ENCODE measurements at places on chromosomes 11 and 22. TPM values are rescaled to one million over a fixed set of nuclear protein-coding genes. Genes with fewer than 3 reads are reported as not detected.

- DNase-seq = no peak
These were observed 65.2 kb downstream of the CSTPP1 start for GRCh38 chr11:47001781-47002181.

The ZBED5 gene
- 65.8 TPM for total RNA-seq

GRCh38 chr11:121482231-121483129, 29.7 kb upstream of the SORL1-AS1 start:
- no peak for DNase-seq

GRCh38 chr11:12403997-12404350, 26.6 kb downstream of the PARVA start:
- no peak for DNase-seq

DNA sequence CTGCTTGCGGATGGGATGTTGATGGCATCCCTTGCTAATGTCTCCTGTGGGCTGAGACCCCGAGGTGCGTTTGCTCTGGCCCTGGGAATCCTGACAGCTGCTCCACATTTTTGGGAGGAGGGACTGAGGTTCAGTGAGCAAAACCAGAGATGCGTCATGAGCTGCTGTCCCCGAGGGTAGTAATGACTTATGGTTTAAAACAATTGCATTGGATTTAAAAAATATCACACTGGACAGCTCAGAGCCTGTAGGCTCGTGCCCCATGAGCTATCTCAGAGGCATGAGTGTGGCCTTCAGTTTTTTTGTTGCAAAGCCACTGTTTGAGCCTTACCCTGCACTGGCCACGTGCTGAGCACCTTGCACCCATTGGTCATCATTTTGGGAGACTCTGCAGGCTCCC, 20.9 kb upstream of the PARVG start:
- no peak for DNase-seq

GRCh38 chr11:5534046-5534445, 14.3 kb downstream of the OR52H1 start:
- no peak for DNase-seq

DNA sequence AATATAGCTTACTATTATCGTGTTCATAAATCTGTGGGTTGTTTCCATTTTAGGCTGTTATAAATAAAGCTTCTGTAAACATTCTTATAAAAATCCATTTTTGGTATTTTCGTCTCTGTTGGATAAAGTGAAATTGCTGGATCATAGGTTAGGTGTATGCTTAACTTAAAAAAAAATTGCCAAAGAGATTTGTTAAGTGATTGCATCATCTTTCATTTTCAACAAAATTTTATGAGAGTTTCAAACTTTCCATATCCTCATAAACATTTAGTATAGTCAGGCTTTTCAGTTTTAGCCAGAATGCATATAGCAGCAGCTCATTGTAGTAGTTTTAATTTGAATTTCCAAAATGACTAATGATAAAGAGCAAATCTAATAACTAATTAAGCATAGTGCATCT, 146.7 kb upstream of the CNTN5 start:
- DNase-seq = no peak

The TSSK2 gene
- total RNA-seq = not detected

GRCh38 chr22:45953178-45953577, 23.8 kb downstream of the WNT7B start:
- DNase-seq = no peak

DNA sequence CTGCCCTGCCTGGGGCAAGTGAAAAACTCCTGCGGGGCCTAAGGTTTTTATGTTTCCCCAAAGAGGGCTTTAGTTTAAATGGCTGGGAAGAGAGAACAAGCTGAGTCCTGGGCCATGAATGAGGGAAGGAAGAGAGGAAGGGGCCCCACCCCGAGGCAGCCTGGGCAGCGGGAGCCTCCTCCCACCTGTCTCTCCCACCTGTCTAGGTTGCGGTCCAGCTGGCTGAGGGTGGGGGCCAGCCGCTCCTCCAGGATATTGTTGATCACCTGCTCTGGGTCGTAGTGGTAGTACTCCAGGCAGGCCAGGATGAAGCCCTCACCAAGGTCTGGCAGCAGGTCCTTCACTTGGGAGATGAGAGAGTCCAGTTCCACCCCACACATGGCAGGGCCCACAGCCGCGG, 34.6 kb downstream of the UQCR10 start:
- DNase-seq = no peak

DNA sequence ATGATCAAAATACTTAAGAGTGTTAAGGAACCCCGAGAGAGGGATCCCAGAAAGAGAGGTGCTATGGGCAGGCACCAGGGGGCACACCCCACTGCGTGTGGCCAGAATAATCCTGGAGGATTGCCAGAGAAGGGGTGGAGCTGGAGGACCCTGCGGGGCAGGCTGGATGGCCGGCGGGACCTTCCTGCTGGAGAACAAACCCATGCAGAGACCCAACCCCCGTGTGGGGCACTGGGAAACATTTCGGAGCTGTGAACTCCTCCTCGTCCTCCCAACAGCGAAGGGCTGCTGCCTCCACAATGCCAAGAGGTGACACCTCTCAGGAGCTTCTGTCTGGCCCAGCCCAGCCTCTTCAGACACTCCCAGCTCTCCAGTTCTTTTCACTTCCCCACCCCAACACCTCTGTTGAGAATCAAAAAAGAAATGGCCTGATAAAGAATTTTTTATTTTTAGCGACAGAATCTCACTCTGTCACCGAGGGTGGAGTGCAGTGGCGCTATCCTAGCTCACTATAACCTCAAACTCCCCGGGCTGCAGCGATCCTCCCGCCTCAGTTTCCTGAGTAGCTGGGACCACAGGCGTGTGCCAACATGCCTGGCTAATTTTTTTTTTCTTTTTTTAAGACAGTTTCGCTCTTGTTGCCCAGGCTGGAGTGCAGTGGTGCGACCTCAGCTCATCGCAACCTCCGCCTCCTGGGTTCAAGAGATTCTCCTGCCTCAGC, 25.6 kb downstream of the RHOD start:
- DNase-seq = peak; percentile 71

- peak; percentile 83 for DNase-seq
These were observed 40.1 kb upstream of the FLI1 start for GRCh38 chr11:128653801-128654231.

- DNase-seq = no peak
These were observed 175.7 kb upstream of the CARD18 start for GRCh38 chr11:105315287-105315686.

DNA sequence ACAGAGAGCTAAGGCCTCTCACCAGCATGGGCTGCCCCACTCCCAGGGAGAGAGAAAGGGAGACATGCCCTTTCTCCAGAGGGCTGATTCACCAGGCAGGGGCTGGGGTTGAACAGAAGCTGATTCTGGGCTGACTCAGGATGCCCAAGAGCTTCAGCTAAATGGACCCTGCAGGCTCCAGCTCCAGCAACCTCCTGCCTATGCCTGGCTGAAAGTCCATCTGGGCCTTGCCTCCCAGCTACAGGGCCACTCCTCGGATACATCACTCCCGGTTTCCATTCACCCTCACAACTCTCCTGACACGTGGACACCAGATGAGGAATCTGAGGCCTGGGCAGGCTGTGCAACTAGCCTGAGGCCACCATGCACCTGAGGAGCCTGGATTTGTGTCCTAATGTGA, 215.5 kb downstream of the BUD13 start:
- no peak for DNase-seq

The FAM180B gene
- 0.31 TPM for total RNA-seq

- peak; percentile 64 for DNase-seq
These were observed 83.6 kb downstream of the FLI1 start for GRCh38 chr11:128777369-128778011.

- DNase-seq = no peak
These were observed 479.4 kb downstream of the JRKL start for GRCh38 chr11:96869207-96869606.

DNA sequence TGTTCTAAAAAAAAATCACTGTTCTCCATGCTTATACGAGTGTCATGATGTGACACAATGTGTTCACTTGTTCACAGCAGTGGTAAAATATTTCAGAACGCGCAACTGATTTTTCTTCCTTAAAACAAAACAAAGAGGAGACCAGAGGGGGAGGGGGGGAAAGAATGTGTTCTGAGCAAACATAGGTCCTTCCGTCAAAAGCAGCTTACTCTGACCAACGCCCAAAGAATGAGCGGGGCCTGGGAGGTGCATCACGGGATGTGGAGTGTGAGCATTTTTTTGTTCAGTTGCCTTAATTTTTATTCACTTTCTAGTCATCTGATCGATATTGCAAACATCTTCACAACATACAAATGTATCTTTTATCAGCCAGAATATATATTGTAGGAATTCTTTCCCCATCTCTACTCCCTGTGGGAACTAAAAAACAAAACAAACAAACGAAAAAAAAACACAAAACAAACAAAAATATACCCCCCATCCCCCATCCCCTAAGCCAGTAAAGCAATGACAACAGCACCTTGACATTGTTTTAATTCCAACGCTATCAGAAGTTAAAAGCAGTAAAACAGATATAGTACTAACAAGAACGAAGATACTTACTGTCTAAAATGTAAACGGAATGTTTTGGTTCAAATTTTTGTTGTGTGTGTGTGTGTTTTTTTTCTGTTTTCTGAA, 43.3 kb downstream of the BDNF start:
- DNase-seq = no peak

DNA sequence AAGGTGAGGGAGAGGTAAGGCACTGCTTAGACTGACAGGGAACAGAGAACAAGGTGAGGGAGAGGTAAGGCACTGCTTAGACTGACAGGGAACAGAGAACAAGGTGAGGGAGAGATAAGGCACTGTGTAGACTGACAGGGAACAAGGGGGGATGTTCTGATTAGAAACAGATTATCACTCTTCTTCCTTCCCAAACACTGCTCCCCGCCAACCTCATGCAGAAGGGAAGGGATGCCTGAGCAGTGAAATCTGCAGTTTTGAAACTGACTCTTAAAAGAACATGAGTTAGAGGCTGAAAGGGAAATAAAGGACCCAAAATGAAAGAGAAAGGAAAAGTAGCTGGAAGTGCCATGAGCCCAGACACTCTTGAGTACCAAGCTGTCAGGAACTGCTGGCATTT, 29.8 kb downstream of the NEFH start:
- DNase-seq = no peak
